Hematopoietic multipotent progenitor cell (in vitro differentiated cells): ENCODE measurements at places on chromosomes 2 and 18.

DNA sequence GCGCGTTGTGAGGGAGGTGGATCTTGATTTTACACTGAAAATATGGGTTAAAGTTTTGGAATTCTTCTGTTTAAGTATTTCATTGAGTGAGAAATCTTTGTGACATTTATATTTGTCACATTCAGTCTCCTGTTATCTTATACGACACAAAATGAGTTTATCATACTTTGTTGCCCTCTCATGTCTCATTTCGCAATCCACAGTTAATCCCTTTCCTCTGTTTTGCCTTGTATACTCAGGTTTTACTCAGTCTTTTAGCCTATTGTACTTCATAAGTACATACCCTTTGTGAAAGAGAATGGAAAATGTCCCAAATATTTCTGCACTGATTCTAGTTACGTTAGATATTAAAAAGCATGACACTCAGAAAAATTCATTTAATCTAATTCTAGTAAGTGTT lies 142.7 kb downstream of the ATP9B start:
- DNase-seq: no peak

DNA sequence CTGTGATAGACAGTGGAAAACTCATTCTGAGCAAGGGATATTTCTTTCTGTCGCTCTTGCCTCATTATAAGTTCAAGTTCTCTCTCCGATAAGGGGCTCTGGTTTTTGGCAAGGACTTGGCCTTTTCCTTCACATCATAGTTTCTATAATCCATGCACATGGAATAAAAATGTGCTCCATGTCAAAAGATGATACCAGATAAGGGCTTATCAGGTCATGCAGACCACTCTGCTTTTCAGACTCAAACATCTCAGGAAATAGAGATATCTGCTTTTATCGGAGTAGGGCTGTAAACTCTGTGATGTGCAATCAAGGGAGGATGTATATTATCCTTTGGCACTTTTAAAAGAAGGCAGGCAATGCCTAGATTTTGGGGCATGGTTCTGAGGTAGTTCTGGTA lies 45.0 kb upstream of the DARS1 start:
- DNase-seq: no peak

GRCh38 chr2:158662421-158662820 lies 132.7 kb upstream of the DAPL1 start:
- no peak for DNase-seq

GRCh38 chr2:196160101-196160500 lies 11.3 kb downstream of the STK17B start:
- peak; percentile 93 for DNase-seq

- DNase-seq: no peak
These were observed 69.9 kb upstream of the OTOS start for GRCh38 chr2:240210198-240210965.

GRCh38 chr2:74814102-74814501 lies 19.8 kb upstream of the HK2 start:
- DNase-seq: no peak

- no peak for DNase-seq
These were observed 219.9 kb downstream of the TMX3 start for GRCh38 chr18:68494802-68495581.

GRCh38 chr2:133733901-133734255 lies 165.6 kb upstream of the NCKAP5 start:
- DNase-seq: no peak

- DNase-seq: peak; percentile 8
These were observed 41.9 kb downstream of the TMEM247 start for GRCh38 chr2:46521215-46521683.

DNA sequence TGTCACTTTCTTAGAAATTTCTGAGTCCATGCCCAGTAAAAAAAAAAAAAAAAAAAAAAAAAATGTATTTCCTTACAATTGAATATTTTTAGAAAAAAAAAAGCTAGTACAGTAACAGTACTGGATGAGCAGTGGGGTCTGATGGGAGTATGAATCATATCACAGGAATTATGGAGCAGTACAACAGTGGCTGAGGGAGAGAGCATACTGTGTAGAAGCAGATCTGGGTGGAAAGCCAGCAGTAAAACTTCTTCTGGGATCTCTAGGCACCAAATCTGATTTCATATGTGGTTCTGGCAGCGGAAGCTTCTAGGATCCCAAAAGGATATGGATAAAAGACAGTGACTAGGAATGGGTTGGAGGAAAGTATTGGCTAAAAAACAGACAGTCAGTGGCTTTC lies 414.9 kb upstream of the FSHR start:
- no peak for DNase-seq

- DNase-seq: no peak
These were observed 82.3 kb upstream of the SPTBN1 start for GRCh38 chr2:54373855-54374254.

DNA sequence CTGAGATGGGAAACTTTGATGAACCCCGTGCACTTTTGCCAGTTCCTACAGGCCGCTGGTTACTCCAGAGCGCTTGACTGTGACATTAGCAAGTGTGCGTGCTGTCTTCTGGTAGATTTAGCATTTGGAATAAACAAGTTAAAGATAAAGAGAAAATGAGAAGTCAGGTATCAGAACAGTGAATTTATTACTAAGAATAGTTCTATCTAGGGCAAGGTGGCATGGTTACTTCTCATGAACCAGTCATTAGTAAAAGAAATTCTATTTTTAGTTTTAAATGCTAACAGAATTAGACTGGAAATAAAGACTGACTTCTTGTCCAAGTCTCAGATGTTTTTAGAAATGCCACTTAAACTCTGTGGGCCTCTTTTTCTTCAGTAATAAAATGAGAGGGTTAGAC lies 204.0 kb upstream of the TPO start:
- DNase-seq: no peak

DNA sequence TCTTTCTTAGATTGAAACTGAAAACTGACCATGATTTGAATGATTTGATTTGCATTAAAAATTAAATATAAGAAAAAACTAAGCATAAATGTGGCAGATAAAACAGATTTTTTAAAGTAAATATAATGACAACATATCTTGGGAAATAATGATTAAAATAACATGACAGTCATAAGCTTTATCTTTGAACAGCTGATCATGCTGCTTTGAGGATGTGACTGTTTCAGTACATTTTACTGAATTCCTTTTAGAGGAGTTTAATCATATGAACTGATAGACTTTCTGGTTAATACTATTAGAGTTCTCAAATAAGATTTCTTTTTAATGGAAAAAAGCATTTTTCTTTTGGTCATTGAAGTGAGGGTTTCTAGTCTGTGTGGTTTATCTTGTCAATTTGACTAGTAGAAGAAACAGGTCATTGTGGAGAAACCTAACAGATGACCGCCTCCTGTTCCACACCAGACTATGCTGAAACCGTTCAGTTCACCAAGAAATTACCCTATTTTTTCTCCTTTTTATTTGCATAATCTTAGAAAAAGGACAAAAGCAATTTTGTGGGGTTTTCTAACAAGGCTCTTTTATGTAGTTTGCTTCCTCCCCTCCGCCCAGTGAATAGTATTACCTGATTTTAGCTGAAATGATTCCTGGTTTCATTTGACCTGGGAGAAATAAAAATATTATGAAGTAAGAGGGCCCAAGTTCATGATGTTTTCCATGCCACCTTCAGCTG lies 262.1 kb downstream of the PTGR3 start:
- DNase-seq: no peak

DNA sequence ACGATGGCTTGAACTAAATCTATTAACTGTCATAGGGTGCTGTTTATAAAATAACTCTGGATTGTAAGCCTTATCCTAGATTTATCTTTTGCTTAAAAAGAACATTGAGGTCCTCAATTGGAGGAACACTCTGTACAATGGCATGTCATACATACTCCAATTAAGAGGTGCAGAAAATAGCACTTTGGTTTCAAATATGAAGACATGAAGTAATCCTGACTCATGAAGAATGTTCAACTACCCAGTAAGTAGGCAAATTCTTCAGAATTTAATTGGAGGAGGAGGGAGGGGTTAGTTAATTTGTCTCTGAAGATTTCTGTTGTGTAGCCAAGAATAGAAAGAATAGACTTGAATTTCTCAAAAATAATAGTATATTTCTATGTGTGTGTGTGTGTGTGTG lies 36.1 kb downstream of the DCC start:
- no peak for DNase-seq

GRCh38 chr2:191230174-191230573 lies 15.0 kb upstream of the MYO1B start:
- DNase-seq: no peak

DNA sequence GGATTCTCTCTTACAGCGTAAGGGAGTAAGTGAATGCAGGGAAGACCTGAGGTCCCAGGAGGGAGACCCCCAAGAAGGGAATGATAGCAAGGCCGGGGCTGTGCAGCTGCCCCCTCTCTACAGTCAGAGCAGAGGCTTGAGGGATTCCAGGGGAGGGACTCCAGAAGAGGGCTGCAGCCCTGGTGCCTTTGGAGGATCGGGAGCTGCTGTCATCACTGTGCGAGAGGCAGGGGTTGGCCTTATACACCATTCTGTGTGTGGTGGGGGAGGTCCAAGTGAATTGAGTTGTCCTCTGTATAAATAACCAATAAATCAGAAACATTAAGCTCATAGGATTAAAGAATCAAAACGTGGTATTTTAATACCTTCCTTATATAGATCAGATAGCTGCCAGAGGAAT lies 114.9 kb downstream of the GLI2 start:
- no peak for DNase-seq

DNA sequence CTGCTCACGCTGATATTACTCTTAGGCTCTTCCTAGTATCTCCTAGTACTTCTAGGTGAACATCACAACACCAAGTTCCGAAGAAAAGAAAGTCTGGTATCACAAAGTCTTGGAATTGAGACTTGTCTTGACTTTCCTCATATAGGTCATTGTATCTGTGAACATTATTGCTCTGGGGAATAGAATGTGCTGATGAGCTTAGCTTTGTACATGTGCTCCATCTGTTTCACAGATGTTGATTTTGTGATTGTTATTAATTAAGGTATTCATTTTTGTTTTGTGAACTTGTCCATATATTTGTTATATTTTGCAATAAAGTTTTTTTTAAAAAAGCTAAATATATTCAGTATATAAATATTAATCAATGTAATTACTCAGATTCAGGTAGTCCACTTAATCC lies 111.7 kb downstream of the BABAM2 start:
- DNase-seq: no peak

GRCh38 chr18:63320975-63321265 lies 1.4 kb upstream of the BCL2 start:
- no peak for DNase-seq

- DNase-seq: no peak
These were observed 321.3 kb upstream of the TFPI start for GRCh38 chr2:187875261-187876141.

GRCh38 chr2:239158641-239159475 lies 242.0 kb downstream of the HDAC4 start:
- no peak for DNase-seq

DNA sequence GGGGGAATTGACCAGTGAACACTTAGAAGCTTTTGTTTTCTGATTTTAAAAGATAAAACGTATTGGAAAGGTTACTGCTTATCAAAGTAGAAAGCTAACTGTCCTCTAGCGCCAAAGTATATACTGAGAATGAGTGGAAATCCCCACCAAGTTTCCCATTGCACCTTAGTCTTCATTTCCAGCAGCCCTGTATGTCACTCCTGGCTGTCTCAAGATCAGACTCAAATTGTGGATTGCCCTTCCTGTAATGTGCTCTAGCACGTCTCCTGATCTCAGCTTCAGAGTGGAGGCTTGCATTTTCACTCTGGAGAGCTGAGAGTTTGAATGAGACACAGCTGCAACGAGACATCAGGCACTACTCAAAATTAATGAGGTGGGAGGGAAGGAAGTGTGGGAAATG lies 26.6 kb downstream of the MFF start:
- no peak for DNase-seq

DNA sequence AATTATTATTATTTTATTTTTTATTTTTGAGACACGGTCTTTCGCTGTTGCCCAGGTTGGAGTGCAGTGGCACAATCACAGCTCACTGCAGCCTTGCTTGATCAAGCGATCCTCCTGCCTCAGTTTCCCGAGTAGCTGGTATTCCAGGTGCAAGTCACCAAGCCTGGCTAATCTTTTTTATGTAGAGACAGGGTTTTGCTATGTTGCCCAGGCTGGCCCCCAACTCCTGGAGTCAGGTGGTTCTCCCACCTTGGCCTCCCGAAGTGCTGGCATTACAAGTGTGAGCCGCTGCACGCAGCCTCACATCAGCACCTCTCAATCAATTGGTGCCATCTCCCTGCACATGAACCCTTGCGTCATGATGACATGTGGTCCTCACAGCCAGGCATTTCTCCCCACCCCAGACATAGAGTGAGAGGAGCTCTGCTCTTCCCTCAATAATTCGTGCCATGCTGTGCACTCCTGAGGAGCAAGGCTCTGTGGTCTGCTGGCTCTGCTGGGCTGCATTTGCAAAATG lies 5.9 kb downstream of the INPP5D start:
- DNase-seq: no peak

DNA sequence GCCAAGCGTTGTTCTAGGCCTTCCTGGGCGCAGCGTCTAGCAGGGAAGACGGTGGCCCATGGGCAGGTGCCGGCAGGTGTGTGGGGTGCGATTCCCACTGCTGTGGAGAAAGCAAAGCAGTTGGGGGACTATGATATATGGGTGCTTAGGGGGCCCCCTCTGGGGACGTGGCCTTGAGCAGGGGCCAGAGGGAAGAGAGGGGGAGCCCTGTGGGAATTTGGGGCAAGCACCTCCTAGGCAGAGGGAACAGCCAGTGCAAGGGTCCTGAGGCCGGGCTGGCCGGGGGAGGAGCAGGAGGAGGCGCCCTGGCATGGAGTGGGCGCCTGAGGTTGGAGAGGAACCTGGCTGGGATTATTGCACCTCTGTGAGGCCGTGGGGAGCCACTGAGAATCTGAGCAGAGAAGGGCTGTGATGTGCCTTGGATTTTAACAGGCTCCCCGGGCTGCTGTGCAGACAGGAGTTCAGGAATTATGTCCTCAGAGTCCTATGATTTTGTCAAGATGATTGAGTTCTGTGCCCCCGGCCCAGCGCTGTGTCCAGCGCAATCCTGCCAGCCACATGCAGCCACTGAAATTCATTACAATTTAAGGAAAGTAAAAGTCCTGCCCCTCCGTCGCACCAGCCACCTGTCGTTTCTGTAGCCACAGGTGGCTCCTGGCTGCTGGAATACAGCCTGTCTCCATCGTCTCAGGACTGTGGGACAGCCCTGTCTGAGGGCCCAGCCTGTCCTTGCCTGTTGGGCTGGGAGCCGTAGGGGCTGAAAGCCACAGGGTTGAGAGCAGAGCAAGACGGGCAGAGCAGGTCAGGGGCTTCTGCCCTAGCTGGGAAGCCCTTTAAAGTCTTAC lies 9.1 kb upstream of the KLHL30 start:
- DNase-seq: no peak

DNA sequence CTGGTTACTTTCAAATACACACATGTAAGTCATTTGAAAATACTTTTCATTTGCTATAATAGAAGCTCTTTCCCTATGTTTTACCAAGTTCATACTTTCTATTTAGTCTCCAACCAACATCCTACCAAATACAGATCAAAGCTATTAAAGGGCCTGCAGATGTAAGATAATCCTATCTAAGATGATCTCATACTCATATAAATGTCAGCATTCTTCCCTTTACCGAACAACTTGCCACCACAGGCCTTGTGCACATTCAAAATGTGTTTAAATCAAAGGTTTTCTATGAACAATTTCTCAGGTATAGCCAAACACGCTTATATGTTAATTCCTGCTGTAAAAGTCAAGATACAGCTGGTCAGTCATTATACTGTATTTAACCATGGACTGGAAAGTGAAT lies 23.3 kb downstream of the KCTD18 start:
- DNase-seq: no peak

- DNase-seq: no peak
These were observed 34.4 kb upstream of the GALNT1 start for GRCh38 chr18:35547008-35547605.

GRCh38 chr18:48036226-48036625 lies 105.8 kb upstream of the SMAD2 start:
- DNase-seq: no peak
